Neural crest cell (in vitro differentiated cells): ENCODE measurements at places on chromosomes 6 and 20. TPM values are rescaled to one million over a fixed set of nuclear protein-coding genes. Genes with fewer than 3 reads are reported as not detected.

Gene SAMD3
- 0.58 and 0.73 TPM in 2 replicates for total RNA-seq

Gene TPMT
- total RNA-seq = 7.5 and 8.8 TPM in 2 replicates

Gene MAK
- 0.93 and 1.1 TPM in 2 replicates for total RNA-seq

Gene DST
- 117 and 124 TPM in 2 replicates for total RNA-seq

Gene SPTLC3
- 0.09 and 0.33 TPM in 2 replicates for total RNA-seq

Gene CDSN
- not detected in 2 replicates for total RNA-seq

- H3K4me3 ChIP-seq = no peak overlapping the region
- no peaks in the 10 kb centered on the region for H3K4me1 ChIP-seq
- H3K36me3 ChIP-seq = no peaks in the 10 kb centered on the region
- no peak for DNase-seq
- no peaks in the 10 kb centered on the region for H3K27me3 ChIP-seq
- H3K27ac ChIP-seq = no peak overlapping the region
Measured at GRCh38 chr6:141513830-141514229, 618.9 kb upstream of the GJE1 start.

GRCh38 chr20:35489717-35490116, 34.3 kb downstream of the CEP250 start:
- peaks cover 4% of the 10 kb centered on the region for H3K36me3 ChIP-seq
- no peak overlapping the region for H3K4me3 ChIP-seq
- H3K27me3 ChIP-seq = no peaks in the 10 kb centered on the region

GRCh38 chr6:111805511-111806164, 67.6 kb downstream of the FYN start:
- DNase-seq = no peak
- no peaks in the 10 kb centered on the region for H3K27me3 ChIP-seq
- H3K36me3 ChIP-seq = peaks cover 19% of the 10 kb centered on the region
- peak overlapping the region; percentile 12 for H3K27ac ChIP-seq
